ENCODE measurements at places on chromosomes 7 and 10.

DNA sequence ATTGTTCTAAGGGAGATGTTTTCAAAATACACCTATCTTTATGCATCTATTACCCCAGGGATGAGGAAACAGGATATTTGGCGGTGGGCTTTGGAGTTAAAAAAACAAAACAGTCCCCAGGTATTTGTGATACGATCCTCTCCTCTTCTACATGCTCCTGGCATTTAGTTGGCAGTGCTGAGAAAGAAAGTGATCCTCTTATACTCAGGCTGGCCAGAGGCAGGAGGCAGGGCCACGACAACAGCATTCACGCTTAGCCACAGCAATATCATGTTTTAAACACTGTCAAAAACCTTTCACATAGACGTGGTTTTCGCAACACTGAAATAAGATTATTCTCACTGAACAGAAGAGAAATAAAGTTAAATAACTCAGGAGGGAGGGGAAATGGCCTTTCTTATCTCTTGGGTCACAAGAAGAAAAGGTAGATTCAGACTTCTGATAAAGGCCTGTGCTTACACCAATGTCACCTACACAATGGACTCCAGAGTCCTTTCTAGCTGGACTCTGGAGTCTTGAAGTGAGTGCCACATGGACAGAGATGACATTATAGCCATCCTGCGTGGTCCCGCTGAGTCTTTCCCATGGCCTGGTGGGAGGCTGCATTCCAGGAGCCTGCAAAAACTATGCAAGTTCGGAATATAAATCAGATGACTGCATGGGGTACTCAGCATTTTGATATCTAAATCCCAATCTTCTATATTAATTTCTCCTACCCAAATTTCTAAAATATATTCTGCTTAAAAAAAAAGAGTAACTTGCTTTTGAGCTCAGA lies 88.7 kb downstream of the PIP4K2A start:
- no peak for DNase-seq

DNA sequence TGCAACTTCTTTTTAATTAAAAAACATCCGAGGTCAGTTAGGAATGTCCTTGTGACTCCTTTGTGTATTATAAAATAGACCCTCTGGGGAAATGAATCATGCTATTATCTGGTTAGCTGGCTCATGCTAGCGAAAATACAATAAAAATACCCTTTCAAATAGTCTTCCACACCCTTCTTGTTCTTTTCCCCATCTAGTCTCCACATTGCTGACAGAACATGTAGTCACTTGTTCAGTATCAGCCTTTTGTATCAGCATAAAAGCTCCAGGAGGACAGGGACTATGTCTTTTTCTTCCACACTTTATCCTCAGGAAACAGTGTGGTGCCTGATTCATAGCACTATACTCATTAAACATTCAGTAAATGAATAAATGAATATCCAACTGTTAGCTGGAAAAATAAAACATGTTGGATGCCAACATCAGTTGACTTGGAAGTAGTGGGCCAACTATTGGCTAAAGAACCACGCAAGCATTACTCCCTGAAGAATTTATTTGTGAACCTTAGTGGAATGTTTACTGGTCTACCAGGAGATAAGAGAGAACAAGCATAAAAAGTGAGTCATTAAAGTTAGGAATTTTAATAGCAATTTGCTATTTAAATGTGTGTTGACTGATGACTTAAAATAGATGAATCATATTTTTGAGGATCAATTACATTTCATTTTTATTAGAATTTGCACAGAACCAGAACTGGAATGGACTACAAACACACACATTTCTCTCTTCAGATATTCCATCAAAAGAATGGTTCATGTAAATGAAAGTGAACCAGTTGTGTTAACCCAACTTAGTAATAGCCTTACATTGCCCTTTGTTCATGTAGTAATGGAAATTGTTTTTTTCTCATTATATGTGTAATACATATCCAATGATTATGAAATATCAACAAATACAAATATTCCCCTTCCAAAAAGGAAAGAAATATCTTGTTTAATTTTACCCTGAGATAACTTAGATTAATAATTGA lies 129.6 kb downstream of the DKK1 start:
- DNase-seq: no peak

DNA sequence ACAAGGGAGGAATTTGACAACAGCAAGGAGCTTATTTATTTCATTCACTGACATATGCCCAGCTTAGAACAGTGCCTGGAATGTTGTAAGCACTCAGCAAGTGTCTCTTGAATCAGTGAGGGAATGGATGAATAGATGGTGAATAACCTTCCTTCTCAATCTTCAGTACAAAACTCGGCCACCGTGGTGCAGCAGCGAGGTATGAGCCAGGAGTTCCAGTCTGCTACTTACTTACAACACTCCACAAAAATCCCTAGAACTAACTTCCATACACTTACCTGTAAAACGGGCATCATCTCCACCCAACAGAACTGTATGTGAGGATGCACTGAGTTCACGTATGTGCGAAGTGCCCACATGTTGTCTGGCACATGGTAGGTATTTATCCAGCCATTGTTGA lies 237.4 kb downstream of the WDR11 start:
- DNase-seq: peak; percentile 28

DNA sequence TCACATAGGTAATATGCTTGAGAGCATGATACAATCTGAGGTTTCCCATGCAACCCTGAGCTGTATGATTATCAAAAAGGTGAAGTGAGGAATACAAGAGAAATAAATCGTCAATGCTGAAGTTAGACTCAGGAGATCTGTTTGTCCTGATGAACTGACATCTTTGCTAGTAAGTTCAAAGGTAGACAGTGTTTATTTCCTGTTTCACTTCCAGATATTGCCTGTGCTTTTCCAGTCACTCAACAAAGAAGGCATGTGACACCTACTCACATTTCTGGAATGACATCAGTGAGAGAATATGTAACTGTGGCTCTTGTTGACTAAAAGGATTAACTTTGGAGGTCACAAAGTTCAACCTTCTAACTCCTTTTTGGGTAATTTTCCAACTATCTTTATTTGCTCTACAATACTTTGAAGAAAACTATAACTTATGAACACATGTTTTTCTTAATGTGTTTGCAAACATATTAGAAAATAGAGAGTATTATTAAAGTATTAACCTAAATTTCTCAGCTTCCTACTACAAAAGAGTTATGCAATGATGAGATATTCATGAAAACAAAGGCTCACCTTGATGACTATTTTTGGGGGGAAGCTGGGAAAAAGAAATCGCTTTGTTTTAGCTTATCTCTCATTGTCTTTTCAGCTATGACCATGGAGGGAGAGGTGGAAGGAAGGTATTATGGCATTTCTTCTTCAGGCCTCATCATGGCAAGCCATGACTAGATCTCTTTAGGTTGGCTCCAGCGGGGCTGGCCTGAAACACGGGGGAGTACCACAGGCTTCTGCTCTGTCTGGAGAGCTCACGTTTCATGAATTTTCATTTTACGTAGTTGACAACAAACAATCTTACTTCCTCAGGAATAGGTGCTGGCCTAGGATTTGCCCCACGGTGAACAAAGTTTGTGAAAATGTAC lies 214.7 kb upstream of the SLC26A5 start:
- DNase-seq: no peak

GRCh38 chr10:58412502-58412961 lies 27.3 kb downstream of the TFAM start:
- no peak for DNase-seq

DNA sequence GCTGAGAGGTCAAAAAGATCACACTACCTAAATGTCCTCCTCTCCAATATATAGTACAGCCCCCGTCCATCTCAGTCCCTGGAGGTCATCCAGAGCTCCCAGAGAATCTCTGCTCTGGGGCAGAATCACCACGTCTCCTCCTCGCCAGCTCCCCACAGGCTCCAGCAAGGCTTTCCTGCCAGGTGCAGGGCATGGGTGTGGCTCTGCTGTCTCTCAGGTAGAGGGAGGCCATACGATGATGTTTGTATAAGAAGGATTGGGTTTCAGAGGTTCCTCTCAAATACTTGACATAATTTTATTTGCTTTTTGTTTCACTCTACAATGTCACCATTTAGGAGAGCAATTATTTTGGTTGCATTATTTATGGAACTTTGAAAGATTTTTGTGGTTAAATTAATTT lies 98.3 kb upstream of the PRSS58 start:
- DNase-seq: no peak

- DNase-seq: no peak
These were observed 8.6 kb downstream of the UPP1 start for GRCh38 chr7:48097521-48098231.

DNA sequence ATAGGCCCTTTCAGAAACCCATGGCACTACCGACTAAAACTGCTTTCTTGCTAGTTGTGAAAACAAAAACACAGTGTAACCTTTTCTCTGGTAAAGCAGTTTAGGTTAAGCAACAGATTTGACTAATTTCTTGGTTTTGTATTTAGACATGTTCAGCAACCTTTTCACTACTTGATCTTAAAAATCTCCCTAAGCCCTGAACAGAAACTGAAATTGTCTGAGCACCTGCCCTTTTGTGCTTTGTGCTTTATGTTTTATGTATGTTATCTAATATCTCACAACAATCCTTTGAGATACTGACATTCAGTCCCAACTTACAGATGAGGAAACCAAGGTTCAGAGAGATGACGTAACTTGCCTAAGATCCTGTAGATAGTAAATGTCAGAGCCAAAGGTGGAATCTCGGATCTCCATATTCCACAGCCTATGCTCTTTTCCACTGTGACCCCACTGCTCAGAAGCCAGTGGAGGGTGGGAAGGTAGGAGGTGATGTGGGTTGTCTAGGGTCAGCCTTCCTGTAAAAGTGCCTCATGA lies 146.6 kb downstream of the LCOR start:
- no peak for DNase-seq

GRCh38 chr7:36653008-36653662 lies 71.2 kb downstream of the AOAH start:
- no peak for DNase-seq

DNA sequence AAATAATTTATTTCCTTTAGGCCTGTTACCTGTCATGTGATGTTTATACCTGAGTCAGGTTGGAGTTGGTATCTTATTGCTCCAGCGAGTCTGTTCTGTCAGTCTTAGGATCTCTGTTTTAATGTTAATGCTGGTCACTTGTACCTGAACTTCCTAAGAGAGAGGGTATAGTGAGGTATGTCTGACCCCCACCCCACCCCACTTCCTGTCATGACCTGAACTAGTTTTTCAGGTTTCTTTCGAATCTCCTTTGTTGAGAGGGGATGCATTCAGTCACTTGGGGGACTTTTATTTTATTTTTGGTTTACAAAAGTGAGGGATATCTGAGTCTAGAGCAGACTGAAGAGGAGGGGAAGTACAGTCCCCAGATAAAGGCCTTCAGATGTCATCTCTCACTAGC lies 769.0 kb upstream of the COBL start:
- DNase-seq: no peak

- no peak for DNase-seq
These were observed 696.3 kb upstream of the C7orf33 start for GRCh38 chr7:147894271-147894670.

GRCh38 chr10:60384011-60384410 lies 5.7 kb downstream of the ANK3 start:
- DNase-seq: no peak

DNA sequence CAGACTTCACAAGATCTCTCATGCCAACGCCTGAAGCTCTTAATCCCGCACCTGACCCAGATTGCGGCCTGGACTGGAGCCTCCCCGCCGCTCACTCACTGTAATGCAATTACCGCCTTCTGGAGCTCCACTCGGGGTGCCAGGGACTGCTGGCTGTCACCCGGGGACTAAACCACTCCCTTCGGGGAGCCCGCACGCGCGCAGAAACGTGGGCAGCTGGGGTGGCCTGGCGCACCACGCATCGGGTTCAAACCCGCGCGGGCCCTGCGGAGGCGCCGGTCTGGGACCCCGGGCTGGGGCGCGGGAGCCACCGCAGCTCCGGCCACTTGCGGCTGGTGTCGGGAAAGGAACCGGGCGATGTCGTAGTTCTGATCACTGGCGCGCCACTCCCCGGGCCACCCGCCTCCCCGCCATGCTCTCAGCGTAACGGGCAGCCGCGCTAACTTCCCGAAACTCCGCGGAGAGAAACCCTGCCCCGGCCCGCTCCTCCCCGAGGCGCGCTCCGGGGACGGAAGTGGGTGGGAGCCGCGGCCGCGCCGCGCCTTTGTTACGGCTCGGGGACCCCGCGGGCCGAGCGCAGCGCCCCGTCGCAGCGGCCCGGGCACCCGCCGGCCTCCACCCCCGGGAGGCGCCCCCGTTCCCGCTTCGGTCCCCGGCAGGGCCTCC lies 100.3 kb upstream of the SVIL start:
- DNase-seq: peak; percentile 69

DNA sequence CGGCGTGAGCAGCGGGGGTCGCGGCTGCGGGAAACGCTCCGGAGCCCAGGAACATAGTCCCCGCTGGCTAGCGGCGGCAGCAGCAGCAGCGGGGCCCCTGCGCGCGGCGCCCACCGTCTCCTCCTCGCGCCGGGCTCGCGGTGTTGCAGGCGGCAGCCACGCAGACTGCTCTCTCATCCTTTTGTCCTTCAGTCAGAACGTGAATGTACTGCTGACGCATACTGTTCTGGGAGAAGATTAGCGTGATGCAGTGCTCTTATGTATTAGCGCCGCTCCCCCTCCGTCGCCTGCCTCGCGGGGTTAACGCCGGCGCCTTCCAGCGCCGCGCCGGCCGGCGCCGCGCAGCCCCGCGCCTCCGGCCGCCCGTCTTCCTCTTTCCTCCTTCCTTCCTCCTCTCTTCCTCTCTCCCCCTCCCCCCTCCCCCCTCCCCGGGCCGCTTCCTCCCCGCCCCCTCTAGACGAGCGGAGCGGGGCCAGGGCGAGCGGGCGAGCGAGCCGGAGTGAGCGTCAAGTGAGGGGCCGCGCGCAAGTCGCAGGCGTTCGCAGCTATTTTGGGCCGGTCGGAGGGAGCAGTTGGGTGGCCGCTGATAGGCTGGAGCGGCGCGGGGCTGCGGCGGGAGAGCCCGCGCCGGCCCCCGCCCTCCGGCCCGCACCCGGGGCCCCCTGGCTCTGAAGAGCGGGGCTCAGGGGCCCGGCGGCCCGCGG lies 816 bp upstream of the LRRC4 start:
- DNase-seq: no peak

- no peak for DNase-seq
These were observed 8.4 kb upstream of the LMOD2 start for GRCh38 chr7:123647106-123647730.

DNA sequence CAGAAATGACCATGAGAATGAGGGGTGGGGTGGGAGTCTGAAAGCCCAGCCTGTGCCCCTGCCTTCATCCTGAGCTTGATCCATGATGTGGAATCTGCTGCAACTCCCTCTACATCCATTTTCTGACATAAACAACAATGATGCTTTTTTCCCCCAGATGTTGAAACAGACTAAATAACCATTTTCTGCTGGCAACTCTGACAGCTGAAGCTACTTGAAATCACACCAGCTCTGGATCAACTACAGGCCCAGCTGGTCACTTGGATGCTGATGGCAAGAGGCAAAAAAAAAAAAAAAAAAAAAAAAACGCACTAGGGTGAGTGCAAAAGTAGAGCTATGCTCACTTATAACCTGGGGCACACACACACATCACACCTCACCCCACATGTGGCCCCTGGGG lies 74.2 kb downstream of the FAM107B start:
- DNase-seq: no peak
